ENCODE measurements at places on chromosomes 5 and 9.
A peak's percentile ranks its signal among the peaks of the same experiment; 100 is the strongest.

DNA sequence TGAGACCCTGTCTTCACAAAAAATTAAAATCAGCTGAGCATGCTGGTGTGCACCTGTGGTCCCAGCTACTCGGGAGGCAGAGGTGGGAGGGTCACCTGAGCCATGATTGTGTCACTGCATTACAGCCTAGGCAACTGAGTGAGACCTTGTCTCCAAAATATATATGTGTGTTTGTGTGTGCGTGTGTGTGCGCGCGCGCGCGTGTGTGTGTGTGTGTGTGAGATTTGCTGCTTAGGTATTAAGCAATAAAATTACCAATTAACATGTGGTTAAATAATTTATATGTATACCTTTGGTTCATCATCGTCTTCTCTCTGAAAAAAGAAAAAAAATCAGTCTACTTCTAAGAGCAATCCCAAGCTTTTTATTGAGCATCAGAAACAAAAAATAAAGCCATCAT, 86.0 kb upstream of the FSD1L start:
- no peak for DNase-seq

DNA sequence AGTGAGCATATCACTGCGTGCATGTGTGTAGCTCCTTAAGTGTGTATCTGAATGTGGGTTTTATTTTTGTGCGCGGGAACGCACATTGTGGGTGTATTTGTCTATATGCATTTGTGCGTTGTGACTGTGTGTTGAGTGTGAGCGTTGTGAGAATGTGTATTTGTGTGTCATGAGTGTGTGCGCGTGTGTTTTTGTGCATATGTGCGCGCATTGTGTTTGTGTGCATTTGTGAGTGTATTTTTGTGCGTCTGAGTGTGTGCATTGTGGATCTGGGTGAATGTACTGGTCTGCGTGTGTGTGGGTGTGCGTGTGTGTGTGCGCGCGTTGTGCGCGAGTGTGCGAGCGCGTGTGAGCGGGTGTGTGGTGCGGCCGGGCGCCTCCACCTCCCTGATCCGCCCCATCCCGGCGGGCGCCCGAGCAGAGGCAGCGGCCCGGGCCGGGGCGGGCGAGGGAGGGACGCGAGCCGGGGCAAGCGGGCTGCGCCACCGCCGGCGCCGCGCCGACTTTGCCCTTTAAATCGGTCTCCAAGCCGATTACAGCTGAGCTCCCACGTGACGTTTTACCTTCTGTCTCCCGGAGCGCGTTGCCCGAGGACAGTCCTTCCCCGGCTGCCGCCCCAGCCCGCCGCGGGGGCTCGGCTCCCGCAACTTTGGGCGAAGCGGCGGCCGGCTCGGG, at the start of gene RASGRF2:
Gene RASGRF2 (plus strand): TSS at position 596 of the 675 bp plus-strand sequence. CDS start 376 bp downstream, outside the sequence.
- peak; percentile 62 for DNase-seq

DNA sequence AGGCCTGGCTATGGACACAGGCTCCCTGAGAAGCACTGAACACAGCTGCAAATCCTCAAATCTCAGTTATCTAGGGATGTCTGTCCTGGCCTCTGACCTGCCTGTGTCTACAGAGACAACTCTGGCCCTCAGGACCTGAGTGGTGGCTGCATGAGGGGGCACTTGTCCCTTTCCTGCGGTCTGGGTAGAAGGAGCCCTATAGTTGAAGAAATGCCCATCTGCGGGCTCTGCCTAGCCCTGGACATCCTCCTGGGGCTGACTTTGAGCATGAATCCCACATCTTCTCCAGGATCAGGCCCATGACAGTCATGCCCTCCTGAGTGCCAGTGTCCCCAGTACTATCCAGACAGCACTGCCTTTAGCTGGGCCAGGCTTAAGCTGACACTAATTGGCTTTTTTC, 10.0 kb downstream of the DNAJB5 start:
- DNase-seq = no peak

DNA sequence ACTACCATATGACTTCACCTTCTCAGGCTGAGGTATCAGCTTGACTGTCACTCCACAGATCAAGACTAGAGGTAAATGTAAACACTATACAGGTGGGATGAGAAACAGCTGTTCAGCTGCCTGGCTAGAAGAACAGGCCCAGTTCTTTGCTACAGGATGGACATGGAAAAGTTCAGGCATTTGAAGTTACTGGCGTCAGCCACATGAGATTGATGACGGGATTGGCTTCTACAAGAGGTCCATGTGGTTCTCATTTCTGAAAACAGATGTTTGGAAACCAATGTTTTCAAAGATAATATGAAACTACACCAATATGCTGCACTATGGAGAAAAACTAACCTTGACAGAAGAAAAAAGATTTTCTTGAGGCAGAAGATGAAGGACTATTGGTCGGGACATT, 324.1 kb downstream of the CDH10 start:
- no peak for DNase-seq

- DNase-seq = no peak
Observed at GRCh38 chr5:132459031-132459982, 31.3 kb downstream of the IRF1 start.

- DNase-seq = no peak
Observed at GRCh38 chr5:143921525-143922311, 109.8 kb downstream of the HMHB1 start.

DNA sequence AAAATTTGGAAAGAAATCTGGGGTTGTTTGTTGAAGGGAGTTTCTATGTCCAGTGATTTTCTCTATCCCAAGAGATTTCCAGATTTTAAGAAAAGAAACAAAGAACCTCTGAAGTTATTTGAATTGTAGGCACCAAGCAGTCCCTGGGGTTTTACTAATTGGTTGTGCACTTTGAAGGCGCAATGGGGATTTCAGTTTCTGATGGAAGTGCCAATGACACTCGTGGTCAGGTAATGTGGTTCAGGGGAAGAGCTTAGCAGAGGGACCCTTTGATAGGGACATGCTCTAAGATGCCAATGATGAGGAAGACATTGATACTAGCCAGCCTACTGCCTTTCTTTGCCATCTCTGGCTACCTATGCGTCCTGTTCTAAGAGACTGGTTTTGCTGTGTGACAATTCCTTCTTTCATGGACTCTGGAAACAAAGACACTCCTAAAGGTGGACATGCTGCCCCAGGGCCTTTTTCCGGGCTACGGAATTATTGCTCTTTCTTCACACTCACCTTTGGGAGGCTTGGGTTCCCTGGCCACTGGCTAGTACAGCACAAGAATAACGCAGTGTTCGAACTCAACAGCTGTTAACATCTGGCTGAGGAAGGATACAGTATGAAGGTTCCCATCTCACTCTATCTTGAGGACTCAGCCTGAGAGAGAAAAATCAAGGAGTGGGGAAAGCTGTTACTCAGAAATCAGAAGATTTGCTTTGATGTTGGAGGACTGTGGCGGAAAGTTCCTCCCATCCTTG, 6.9 kb upstream of the TRAF1 start:
- no peak for DNase-seq

DNA sequence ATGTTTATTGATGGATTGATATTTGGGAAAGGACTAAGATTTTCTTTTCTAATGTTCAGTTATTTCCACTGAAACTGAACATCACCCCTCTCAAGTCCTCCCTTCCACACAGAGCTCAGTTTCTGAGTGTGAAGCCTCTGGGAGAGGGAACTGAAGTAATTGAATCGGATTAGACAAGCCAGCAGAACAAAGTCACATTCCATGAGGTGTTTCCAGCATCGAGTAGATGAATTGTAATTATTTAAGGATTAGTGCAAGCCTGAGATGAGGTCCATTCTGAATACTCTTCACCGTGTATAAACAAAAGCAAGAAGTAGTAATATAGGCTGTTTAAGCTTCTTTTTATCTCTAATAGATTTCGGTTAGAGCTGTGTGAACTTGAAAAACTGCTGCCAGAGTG, 2060.5 kb downstream of the MAT2B start:
- DNase-seq = no peak

DNA sequence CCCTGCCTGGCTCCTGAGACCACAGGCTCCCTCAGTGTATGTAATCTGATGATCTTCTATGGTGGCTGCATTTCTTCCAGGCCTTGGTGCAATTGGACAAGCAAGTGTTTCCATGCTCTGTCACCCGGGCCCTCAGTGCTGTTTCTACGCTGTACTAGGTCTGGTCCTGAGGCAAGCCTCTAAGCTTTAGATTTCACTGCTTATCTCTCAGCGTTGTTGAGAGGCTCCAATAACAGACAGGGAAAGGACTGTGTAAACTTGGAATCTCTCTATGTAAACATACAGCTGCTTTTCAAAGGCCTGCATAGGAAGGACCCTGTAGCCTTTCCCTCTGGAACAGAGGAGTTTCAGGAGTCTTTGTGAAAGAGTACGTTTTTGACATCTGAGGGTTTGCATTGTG, 38.6 kb upstream of the NFIB start:
- no peak for DNase-seq

DNA sequence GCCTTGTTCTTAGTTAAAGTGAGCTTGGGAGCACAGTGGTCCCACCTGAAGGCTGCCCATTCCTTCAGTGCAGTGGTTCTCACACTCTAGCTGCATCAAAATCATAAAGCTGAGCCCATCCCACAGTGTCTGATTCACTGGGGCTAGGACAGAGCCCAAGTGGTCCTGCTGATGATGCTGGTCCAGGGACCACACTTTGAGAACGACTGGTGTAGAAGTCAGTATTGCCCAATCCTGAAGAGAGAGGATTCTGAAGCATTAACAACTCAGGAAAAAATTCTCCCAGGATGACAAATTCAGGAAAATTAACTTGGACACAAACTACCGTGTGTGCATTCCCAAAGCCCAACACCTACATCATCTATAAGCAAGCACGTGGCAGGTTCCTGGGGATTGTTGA, 176.2 kb downstream of the GABBR2 start:
- no peak for DNase-seq

- no peak for DNase-seq
Observed at GRCh38 chr9:108621991-108622855, 233.6 kb downstream of the ACTL7B start.

GRCh38 chr9:106623558-106623957, 239.4 kb upstream of the ZNF462 start:
- no peak for DNase-seq

DNA sequence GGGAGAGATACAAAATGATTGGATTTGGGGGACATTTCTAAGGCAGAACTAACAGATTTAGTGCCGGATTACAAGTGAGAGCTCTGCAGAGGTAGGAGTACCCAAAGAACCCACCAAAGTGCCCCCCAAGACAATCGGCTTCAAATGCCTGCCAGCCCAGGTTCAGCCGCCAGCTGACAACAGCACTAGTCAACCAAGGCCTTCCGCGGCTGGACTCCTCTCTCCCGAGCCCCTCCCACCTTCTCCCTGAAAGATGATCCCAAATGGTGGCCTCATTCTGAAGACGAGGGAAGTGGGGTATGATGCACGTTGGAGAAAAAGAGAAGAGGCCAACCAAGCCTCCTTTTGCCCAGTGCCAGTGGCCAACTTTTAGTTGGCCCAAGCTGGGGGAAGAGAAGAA, 210.4 kb upstream of the SLC30A5 start:
- no peak for DNase-seq

GRCh38 chr5:172946146-172946545, 13.1 kb upstream of the RPL26L1 start:
- DNase-seq = no peak

DNA sequence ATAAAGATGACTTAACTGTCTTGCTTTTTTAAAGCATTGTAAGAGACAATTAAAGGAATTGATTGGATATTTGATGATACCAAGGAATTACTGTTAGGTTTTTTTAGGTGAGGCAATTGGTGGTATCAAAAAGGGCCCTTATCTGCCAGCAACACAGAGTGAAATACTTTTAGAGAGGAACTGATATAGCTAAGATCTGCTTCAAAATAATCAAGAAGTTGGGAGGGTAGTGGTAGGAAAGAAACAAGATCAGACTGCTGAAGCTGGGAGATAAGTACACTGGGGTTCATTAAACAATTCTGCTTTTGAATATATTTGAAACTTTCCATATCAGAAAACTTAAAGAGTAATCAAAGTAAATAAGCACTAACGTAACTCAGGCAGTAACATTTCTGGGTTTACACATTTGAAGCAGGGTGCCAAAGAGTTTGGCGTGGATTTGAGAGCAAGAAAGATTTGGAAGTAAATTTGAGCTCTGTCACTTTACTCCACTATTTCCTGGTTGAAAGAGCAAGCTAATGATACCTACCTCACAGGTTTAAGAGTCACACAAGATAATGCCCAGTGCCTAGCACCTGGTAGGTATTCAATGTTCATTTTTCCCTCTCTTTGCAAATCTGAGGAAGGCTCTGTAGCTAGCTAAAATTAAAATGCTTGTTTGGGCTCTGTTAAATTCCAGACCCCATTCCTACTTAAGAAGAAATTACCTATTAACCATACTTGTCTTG, 6.9 kb downstream of the ERMP1 start:
- no peak for DNase-seq

DNA sequence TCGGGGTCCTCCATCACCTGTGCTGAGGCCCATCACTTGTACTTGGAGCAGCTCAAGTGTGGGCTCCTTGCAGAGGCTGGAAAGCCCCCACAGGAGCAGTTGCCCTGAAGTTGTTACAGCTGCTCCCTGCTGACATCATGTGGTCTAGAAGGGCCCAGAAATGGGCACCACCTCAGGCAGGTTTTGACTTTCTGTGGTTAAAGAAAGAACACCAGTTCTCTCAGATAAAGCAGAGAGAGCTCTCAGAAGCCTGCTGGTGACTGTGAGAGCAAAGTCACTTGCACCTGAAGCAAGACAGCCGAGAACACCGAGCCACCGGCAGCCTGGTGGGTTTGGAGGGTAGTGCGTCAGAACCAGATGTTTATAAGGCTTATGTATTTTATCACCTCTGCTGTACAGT, 70.4 kb downstream of the MVB12B start:
- no peak for DNase-seq

DNA sequence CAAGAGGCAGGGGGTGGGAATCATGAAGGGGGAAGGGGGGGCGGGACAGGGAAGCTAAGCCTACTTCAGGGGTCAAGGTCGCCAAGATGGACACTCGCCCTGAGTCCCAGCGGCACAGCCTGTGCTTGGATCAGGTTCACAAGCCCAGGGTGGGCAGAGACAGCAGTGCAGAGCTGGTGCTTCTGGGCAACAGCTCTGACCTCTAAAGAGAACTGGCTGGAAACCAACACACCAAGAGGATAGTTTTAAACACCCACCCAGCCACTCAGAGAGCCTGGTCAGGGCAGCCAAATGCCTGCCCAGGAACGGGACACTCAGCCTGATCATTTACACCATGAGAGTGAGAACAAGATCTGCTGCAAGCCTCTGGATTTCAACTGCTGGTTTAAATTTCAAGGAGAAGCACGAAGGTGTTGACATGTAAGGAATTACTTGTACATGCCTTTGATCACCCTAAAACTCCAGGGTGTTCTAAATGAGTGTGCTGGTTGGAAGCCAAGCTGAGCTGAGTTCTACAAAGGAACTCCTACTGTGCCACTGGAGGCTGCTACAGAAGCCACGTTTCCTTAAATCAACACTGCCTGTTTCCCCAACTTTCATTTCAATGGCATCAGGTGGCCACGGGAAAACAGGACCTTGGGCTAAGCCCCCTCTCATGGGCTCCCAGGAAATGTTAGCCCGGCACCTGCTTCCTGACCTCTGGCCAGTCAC, 91.5 kb downstream of the TTLL11 start:
- DNase-seq = no peak

DNA sequence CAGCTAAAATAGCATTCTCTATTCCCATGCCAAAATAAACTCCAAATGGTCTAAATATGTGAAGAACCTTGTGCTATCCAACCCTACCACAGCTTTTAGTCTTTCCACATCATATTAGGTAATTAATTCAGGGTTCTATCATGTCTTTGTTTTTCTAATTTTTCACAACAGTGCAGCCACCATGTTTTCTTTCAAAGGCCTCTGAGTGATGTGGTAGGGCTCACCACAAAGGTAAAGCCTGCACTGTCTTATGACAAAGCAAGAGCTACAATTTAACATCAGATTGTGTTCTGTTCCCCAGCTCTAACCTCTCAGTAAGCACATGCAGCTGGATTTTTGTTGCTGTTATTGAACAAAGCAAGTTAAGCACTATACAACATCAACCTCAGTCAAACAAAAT, 52.4 kb downstream of the MEF2C start:
- DNase-seq = no peak

GRCh38 chr5:80140496-80140895, 105.3 kb downstream of the THBS4 start:
- no peak for DNase-seq

Data from head of caudate nucleus (tissue), 42 donors.